ENCODE measurements at places on chromosomes 16 and 17.

DNA sequence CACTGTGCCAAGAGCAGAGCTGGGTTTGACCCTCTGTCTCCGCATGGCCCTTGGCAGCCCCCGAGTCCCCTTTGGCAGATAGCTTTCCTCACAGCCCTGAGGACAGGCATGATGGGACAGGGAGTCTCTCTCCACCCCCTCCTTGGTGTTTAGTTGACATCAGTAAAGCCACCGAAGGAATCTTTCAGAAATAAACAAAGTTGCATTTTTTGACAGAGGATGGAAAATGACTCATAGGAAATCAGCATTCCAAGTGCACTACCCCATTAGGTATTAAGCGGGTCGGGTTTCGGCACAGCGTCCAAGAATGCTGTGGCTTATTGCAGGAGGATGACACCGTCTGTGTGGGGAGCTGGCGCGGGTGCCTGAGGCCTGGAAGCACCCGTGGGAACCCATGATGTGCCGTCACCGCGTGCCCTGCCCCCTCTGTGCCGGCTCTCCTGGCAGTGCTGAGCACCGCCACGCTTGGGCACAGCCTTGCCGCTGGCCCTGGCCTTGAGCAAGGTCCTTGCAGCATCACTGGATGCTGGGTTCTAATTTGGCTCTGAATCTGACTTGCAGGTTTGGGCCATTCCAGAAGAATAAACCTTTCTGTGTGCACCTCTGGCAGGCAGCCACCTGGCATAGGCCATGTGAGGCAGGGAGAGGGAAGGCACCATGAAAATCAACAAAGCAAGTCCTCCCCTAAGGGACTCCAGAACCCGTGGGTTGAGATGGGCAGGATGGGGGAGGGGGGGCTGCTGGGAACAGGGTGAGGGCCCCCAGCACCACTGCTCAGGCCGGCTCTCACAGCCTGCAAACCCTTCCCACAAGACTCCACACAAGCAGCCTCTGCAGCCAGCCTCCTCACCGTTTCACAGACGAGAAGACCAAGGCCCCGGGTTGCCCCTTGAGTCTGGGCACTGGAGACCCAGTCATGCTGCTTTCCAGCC lies 50.5 kb upstream of the ZNF469 start:
- DNase-seq, result peak; percentile 98

DNA sequence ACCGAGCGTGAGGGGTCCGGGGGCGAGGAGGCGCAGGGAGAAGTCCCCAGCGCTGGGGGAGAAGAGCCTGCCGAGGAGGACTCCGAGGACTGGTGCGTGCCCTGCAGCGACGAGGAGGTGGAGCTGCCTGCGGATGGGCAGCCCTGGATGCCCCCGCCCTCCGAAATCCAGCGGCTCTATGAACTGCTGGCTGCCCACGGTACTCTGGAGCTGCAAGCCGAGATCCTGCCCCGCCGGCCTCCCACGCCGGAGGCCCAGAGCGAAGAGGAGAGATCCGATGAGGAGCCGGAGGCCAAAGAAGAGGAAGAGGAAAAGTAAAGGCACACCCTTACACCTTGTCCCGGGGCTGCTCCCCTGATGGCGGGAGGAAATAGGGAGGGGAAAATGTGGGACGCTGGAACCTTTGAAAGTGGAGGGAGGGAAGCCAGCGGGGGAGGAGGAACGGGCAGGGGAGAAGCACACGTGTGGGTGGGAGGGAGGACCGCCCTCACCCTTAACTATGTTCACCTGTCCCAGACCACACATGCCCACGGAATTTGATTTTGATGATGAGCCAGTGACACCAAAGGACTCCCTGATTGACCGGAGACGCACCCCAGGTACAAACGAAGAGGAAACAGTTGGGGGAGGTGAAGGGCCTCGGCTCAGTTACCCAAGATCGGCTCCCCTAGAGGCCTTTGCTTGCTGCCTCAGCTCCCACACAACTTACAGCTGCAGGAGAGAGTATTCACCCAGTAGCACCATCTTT lies 916 bp downstream of the PAGR1 start:
- DNase-seq, result no peak

- DNase-seq, result peak; percentile 53
These were observed at the start of gene ARL4D for GRCh38 chr17:43398724-43399595. TSS of gene ARL4D (plus strand) at chr17:43398993. CDS start at chr17:43399733, 740 bp downstream.

GRCh38 chr17:49076573-49077384 lies 55.8 kb upstream of the B4GALNT2 start:
- DNase-seq, result peak; percentile 55

- no peak for DNase-seq
These were observed 1060.2 kb downstream of the CDH11 start for GRCh38 chr16:64061621-64062020.

GRCh38 chr16:68503334-68503733 lies 35.8 kb upstream of the ZFP90 start:
- no peak for DNase-seq

GRCh38 chr17:44925731-44926697 lies 10.7 kb upstream of the GFAP start:
- no peak for DNase-seq

GRCh38 chr16:24178496-24178895 lies 77.6 kb upstream of the CACNG3 start:
- no peak for DNase-seq

DNA sequence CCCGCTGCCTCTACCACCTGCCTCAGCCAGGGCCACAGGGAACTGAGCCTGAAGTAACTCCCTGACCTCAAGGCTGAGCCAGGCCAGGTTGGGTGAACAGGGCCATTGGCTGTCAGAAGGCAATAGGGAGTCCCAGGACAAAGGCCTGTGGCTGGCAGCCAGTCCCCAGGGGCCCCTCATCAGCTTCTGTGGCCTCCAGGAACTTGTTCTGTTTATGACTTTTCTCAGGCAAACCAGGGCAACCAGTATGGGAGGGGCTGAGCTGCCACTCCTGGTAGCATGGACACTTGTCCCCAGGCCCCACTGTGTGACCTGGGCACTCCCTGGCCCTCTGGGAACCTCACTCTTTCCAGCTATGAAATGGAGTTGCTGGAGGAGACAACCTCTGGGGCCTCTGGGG lies 40.1 kb downstream of the CPNE2 start:
- DNase-seq, result no peak

DNA sequence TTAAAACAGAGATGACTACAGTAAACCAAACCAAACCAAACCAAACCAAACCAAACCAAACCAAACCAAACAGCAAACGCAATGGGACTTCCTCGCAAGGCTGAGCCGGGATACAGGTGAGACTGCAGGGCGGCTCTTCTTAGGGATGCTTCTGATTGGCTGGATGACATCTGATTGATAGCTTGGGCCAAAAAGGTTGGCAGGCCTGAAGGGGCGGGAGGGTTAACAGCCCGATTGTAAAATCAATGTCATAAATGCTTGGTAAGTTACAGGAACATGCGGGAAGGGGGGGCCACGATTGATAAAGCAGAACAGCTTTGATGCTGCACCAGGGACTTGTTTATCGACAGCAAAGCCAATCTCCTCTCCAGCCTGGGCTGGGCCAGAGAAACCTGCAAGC lies 86.1 kb downstream of the ZFHX3 start:
- DNase-seq, result no peak

DNA sequence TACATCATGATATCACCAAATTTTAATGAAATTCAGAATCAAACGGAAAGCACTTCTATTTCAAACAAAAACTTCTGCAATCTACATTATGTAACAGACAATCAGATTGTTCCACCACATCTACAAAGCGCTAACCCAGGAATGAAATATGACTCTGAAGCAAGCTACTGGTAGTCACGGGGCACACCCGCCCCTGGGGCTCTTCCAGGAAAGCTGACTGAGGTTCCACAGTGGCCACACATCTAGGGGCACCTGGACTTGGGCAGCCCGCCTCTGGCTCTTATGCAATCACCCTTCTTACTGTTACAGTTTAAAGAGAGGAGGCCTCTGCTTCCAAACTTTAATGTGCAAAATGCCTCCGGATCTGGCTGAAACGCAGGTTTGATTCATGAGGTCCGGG lies 27.5 kb downstream of the ZCCHC14 start:
- peak; percentile 63 for DNase-seq

DNA sequence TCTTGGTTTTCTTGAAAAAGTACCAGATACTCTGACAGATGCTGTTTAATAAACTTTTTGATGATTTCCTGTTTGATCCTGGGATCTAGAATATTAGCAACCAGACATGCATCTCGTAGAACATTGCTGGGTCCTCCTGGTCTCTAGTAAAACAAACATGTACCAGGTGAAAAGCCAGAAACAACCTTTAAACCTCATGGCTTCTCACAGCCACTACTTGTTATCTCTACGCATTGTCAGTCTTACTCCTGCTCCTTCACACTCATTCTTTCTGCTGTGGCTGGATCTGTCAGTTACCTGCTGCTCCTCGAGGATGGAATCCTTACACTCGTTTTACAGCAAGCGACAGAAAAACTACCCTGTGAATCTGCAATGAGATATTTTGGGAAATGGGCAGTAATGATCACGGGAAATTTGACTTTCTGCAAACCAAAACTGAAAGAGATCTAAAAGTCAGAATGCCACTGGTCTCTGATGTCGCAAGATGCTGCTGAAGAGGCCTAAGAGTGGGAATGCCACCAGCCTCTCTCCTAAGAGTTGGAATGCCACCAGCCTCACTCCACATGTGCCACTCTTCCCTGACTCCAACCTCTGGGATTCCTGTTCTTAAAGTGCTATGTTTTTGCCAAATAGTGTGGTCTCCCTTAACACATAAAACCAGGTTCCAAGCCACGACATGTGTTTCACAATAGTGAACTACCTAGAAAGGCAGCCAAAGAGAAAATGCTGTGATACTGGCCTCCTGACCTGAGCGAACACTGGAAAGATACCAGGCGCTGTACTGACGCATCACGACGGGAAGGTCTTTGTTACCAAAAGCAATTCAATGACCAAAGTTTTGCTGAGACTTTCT lies 86.3 kb downstream of the VPS53 start:
- DNase-seq, result no peak

DNA sequence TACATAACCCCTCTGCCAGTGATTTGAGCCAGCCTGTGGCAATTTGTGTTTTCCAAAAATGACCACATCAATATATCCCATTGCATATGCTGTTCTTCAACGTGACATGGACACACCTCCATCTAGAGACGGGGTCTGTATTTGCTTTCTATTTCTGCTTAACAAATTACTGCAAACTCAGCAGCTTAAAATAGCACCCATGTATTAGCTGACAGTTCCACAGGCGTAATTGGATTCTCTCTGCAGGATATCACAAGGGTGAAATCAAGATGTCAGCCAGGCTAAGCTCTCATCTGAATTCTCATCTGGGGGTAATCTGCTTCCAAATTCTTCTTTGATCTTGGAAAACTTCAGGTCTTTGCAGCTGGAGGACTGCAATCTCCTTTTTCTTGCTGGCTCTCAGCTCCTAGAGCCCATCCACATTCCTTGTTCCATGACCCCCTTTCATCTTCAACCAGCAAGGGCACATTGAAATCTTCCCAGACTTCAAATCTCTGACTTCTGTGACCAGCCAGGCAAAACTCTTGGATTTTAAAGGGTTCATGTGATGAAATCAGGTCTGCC lies 8.2 kb downstream of the KRT9 start:
- no peak for DNase-seq

GRCh38 chr16:49748322-49748721 lies 107.6 kb downstream of the ZNF423 start:
- no peak for DNase-seq

DNA sequence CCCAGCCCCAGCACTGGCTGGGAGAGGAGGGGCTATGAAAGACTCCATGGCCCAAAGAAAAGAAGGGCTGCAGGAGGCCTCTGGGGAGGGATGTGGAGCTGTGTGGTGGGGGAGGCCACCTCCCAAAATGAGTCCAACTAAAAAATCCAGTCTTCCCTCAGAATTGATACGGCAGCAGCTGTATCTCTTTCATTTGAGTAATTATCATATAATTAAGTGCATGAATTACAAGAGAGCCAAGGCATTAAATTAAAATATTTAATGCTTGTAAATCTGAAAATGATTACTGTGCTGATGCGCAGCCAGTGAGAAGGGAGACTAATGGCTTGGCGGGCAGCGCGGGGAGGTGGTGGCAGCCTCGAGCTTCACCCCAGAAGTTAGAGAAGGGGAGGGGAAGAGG lies 192.8 kb downstream of the C16orf78 start:
- DNase-seq, result no peak
